ENCODE measurements at places on chromosomes 1 and 21.

GRCh38 chr1:189538271-189538670 is 939.4 kb downstream of the BRINP3 start:
- DNase-seq, result no peak

DNA sequence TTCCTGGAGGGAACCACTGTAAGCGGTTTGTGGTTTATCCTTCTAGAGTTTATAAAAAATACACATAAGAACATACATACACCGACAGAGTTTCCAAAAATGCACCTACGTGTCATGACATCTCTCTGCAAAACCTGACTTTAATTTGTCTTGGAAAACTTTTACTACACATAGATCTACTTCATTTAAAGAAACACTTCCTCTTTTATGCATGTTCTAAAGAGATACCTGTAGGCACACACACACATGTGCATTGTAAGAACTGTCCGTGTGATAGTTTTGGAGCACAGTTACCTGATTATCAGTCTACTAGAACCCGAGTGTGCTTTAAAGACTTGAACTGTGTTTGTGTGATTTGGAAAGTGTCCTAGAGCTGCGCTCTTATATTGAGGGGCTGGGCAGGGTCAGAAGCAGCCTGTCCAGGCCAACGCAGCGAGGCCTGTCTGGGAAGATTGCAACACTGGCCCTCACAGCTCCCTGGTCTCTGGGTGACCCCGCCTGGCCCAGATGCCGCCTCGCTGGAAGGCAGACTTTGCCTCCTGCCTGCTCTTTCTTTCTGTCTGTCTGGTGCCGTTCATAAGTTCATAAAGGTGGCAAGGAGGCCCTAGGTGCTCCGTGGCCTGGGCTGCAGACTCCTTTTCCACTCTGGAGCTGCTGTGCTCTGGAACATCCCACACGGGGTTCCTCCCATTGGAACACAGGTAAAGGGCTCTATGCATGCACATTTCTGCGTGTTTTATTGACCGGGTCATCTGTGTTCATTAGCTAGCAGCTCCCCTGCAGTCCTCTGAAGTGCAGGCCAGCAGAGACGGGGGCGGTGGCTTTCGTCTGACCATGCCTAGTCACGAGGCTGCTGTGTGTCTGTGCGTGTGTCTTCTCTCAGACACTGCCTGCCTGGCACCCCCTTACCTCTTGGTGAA is 46.3 kb downstream of the AGPAT3 start:
- no peak for DNase-seq

DNA sequence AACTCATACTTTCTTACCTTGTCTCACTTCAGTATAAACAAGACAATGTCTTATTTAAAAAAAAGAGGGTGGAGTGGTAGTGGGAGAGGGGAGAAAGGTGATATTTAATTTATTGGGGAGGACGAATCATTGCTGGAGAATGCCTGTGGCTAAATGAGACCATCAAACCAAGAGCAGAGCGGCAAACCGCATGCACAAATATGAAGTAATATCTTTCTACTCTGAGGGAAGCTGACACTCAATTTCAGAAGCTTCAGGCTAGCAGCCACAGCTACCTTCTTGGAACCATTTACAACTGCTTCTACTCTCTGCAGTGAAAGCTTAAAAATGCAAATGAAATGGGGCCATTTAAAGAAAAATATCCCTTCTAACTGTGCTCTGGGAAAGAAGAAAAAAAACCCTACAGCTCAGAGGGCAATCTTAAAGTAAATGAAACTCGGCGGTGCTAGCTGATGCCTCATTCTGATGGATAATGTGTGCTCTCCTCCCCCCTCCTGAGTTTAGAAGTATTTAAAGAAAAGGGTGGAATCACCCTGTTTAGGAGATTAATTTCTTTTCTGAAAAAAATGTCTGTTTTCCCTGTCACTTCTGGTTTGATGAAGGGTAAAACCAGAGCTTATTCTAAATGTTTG is 178.2 kb upstream of the CAMK1G start:
- no peak for DNase-seq

DNA sequence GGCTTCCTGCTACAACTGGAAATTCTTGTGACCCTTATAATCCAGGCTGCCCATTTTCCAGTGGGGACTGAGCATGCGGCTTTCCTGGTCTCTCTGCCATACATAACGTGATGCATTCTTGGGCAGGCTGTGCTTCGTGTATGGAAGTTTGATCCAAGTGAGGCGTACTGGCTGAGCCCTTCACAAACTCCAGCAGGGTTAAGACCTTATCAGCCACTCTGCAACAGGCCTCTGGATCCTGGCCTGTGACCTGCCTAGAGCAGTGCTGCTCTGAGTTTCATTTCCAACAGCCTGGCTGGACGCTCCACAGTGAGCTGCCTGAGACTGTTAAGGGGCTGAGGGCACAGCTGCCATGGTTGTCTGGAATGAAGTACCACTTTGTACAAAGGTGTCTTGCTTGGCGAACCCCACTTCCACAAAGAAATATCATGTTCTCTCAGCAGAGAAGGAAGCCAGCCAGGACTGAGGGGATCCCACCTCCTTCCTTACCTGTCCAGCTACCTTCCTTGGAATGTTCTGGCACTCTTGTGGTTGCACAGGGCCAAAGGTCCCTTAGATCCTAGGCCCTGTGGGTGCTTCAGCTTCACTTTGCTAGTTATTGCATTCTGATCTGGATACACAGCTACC is 28.5 kb upstream of the XPR1 start:
- no peak for DNase-seq

GRCh38 chr21:46056450-46056903 is 41.4 kb upstream of the COL6A2 start:
- DNase-seq, result no peak

DNA sequence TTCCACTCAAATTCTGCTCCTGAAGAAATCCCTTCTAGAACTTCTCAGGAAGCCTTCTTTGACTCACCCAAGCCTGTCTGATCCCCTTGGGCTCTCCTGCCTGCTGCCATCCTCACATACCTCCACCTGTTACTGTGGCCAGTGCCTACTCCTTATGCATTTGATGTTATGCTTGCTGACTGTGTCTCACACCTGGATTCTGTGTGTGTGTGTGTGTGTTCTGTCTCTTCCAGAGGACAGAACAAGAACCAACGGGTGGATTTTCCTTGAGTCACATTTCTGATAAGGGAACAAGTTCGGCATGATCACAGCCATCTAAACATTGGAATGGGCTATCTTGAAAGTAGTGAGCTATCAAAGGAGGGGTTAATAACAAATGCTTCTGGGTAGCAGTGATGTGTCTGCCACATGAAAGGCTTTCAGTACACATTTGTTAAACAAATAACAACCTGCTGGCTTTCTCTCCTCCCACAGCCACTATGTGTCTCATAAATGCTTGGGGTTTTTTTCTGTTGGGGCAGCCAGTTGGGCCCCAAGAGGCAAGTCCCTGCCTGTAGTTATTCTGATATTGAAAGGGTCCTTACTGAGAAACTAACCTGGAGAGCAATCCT is 8.9 kb upstream of the GPR37L1 start:
- peak; percentile 35 for DNase-seq

DNA sequence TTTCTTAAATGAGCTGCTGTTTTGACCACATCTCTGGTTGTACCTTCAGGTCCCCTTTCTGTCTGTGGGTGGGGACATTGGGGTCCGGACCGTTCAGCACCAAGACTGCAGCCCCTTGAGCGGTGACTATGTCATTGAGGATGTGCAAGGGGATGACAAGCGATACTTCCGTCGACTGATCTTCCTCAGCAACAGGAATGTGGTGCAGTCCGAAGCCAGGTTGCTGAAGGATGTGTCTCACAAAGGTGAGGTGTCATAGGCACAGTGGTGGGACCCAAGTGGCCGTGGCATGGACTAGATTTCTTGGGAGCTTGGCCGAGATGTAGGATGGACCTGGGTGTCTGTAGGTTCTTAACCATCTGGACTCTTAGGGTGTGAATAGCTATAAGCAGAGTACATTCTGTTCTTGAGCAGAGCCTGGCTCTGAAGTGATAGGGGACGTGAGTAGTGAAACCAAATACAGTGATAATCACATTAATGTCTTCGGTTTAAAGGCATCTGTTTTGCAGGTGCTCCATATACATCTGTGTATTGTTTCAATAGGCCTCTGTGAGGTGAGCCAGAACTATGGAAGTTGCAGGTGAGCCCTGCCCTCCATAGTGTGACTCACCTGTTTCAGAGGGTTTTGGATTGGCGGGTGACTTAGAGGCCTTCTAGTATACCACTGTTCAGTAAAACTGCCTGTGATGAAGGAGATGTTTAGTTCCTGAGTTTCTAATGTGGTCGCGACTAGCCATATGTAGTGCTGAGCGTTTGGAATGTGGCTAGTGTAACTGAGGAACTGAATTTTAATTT is 6.4 kb downstream of the METTL13 start:
- DNase-seq, result no peak

GRCh38 chr1:205346956-205347574 is 9.7 kb downstream of the KLHDC8A start:
- DNase-seq, result no peak

DNA sequence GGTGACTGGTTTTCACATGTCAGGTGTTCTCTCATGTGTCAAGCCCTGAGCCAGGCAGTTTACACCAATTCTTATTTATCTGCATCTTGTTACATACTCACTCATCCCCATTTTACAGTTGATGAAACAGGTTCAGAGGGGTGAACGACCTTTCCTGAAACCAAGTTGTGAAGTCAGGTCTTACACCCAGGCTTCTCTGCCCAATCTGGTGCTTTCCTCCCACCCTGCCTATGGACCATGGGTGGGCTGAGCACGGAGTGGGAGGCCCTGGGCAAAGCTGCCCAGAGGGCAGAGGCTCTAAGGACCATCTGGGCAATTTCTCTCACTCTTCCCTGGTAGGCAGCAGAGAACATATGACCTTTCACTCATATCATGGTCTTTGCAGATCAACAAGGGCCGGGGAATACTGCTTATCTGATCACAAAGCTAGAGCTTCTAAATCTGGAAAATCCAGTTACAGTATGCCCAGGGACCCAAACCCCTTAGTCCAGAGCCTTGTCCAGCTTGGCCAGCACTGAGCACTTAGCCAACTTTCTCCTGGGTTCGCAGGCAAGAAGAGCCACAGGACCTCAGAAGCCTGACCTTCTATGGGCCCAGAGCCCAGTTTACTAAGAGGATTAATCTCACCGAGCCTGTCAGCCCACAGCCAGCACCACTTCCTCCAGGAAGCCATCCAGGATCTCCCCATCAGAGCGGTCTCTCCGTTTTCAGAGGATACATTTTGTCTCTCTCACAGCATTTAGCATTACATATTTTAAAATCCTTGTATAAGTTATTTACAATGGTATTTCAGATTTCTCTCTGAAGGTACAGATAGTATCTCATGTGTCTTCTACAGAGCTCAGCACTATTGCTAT is 16.0 kb upstream of the TTC39A start:
- DNase-seq, result no peak

- DNase-seq, result no peak
Measured at GRCh38 chr1:10105484-10105883, 72.7 kb downstream of the UBE4B start.

GRCh38 chr1:116170721-116171589 is 59.8 kb downstream of the MAB21L3 start:
- DNase-seq, result no peak

GRCh38 chr1:164637461-164638375 is 78.7 kb downstream of the PBX1 start:
- no peak for DNase-seq

Data from NCI-H2081 treated with DMSO at 0.1 percent for 48 hours (cell line).